ENCODE measurements at places on chromosomes 7 and 10.

- H3K27ac ChIP-seq: no peak overlapping the region
- peak; percentile 89 for DNase-seq
- H3K4me1 ChIP-seq: no peaks in the 10 kb centered on the region
- no peaks in the 10 kb centered on the region for H3K36me3 ChIP-seq
- H3K4me3 ChIP-seq: no peak overlapping the region
- no peaks in the 10 kb centered on the region for H3K27me3 ChIP-seq
These were observed 604.1 kb downstream of the GALNT17 start for GRCh38 chr7:71735961-71736556.

GRCh38 chr7:13155188-13155587 lies 467.8 kb downstream of the ARL4A start:
- peaks cover 3% of the 10 kb centered on the region for H3K4me1 ChIP-seq
- no peaks in the 10 kb centered on the region for H3K36me3 ChIP-seq
- H3K4me3 ChIP-seq: no peak overlapping the region
- DNase-seq: no peak
- no peak overlapping the region for H3K27ac ChIP-seq
- no peaks in the 10 kb centered on the region for H3K27me3 ChIP-seq

DNA sequence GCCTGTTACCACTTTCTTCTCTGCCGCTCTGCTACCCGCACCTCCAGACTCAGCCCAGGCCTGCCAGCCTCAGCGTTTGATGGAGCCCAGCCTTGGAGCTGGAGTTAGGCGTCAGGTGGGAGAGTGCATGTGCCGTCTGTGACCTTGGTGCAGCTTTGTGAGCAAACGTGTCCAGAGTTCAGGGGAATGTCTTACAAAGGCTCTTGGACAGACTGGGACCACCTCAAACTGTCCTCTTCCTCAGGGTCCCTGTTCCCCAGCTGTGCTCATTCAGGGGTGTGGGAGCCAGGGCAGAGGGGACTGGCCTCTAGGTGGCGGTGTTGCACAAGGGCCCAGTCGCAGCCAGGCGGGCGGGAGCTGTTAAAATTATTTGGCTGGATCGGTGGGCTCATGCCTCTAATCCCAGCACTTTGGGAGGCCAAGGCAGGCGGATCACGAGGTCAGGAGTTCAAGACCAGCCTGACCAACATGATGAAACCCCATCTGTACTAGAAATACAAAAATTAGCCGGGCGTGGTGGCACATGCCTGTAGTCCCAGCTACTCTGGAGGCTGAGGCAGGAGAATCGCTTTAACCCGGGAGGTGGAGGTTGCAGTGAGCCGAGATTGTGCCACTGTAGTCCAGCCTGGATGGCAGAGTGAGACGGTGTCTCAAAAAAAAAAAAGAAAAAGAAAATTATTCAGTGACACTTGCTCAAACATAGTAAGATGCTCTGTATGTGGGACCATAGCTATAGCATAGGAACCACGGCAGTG lies 89.2 kb downstream of the ADCY1 start:
- no peak for DNase-seq
- no peaks in the 10 kb centered on the region for H3K36me3 ChIP-seq
- no peak overlapping the region for H3K4me3 ChIP-seq

DNA sequence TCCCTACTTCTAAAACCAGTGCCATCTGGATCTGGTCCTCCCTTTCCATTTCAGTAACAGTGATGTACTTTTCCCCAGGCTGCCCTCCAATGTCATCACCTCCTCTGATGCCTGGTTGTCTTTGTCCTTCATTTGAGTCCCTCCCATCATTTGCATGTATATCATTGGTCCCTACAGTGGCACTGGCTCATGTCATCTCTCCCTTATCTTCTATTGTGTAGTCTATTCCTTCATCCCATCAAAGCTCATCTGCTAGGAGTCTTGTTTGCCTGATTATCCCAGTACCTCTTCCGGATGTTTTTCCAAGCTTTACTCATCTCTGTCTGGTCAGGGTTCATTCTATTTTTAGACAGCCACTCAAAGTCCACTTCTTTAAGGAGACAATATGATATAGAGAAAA lies 292.9 kb upstream of the BMPER start:
- H3K27me3 ChIP-seq: no peaks in the 10 kb centered on the region
- no peak overlapping the region for H3K27ac ChIP-seq
- no peaks in the 10 kb centered on the region for H3K36me3 ChIP-seq

GRCh38 chr10:63627396-63627795 lies 106.2 kb downstream of the REEP3 start:
- H3K4me3 ChIP-seq: no peak overlapping the region
- peak; percentile 50 for DNase-seq
- H3K36me3 ChIP-seq: no peaks in the 10 kb centered on the region

DNA sequence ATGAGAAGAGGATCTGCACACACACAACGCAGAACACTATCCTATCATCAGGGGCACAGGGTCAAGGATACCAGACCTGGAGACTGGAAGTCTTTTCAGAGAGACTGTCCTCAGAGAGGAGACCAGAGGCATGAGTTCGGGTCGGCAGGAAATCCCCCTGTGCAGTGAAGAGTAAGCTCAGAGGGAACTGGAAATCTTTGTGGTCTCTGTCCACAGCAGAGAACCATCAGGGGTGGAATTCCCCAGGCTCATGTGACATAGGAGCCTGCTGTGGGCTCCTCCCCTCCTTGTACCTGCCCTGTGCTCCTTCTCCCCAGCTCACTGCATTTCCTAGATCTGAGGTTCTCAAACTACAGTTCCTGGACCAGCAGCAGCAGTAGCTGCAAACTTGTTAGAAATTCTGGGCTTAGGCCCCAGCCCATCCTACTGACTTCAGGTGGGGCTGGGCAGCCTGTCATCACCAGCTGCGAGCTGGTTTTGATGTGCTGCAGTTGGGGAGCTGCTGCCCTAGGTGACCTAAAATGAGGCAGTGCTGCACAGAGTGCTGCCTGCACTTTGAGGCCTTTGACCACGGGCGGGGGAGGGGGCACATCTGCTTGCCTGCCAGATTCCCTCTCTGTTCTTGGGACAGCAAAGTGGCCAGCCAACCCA lies 2.4 kb downstream of the ZMIZ2 start:
- H3K4me1 ChIP-seq: peaks cover 48% of the 10 kb centered on the region
- H3K27me3 ChIP-seq: no peaks in the 10 kb centered on the region
- DNase-seq: peak; percentile 64
- no peak overlapping the region for H3K4me3 ChIP-seq
- no peaks in the 10 kb centered on the region for H3K36me3 ChIP-seq
- H3K27ac ChIP-seq: no peak overlapping the region

DNA sequence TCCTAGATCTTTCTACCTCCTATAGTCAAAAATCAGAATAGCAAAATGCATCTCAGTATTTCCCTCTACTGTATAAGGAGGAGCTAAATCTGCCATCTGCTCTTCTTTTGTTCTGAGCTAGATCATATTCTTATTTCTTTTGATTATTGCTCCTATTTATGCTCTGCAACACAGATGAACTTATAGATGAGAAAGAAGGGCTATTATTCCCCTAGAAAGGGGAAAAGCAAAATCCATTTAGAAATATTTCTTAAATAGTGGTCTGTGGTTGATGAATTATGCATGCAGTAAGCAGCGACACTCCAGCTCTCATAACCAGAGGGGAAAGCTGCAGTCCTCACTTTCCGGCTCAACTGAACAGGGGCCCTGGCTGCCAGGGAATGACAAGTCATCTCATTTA lies 207.3 kb upstream of the SORCS1 start:
- no peaks in the 10 kb centered on the region for H3K36me3 ChIP-seq
- DNase-seq: no peak

GRCh38 chr7:157618091-157618726 lies 281.4 kb downstream of the DNAJB6 start:
- no peak for DNase-seq
- peaks cover 6% of the 10 kb centered on the region for H3K27me3 ChIP-seq
- no peaks in the 10 kb centered on the region for H3K36me3 ChIP-seq
- H3K4me3 ChIP-seq: no peak overlapping the region
- no peak overlapping the region for H3K27ac ChIP-seq

DNA sequence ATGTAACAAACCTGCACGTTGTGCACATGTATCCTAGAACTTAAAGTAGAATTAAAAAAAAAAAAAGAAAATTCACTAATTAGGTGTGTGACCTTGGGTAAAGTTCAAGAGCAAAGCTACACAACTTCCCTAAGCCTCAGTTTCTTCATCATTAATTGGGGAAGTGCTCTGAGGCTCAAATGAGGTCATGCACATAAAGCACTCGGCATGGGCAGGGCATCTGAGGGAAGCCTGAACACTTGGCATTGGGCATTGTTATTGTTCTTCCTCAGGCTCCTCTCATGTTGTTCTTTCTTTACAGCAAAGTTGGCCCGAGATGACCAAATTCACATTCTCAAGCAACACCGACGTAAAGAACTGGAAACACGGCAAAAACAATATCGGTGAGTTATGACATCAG lies 21.5 kb downstream of the ALOX5 start:
- H3K36me3 ChIP-seq: no peaks in the 10 kb centered on the region
- H3K4me3 ChIP-seq: no peak overlapping the region
- no peaks in the 10 kb centered on the region for H3K27me3 ChIP-seq
- DNase-seq: no peak
- no peak overlapping the region for H3K27ac ChIP-seq

DNA sequence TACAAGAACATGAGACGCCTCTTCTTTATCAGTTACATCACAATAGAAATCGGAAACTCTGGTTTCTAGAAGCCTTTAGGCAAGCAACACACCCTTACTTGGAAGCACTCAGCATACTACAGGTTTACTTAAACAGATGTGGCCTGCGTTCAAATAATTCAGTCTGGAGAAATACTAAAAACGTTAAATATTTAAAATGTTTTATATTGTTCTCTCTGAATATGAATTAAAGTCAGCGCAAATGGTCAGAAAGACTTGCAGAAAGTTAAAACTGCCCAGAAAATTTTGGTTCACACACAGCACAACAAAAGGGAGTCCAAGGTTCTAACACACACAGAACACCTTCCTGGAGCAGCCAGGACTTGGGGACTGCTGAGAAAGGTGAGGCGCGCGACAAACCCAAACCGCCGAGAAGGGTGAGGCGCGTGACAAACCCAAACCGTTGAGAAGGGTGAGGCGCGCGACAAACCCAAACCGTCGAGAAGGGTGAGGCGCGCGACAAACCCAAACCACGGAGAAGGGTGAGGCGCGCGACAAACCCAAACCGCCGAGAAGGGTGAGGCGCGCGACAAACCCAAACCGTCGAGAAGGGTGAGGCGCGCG lies 25.8 kb downstream of the ESYT2 start:
- H3K36me3 ChIP-seq: no peaks in the 10 kb centered on the region
- no peaks in the 10 kb centered on the region for H3K27me3 ChIP-seq
- DNase-seq: no peak
- H3K27ac ChIP-seq: no peak overlapping the region
- peaks cover 4% of the 10 kb centered on the region for H3K4me1 ChIP-seq

GRCh38 chr7:22561895-22562593 lies 62.1 kb upstream of the STEAP1B start:
- no peak overlapping the region for H3K4me3 ChIP-seq
- DNase-seq: no peak
- H3K36me3 ChIP-seq: no peaks in the 10 kb centered on the region
- no peaks in the 10 kb centered on the region for H3K27me3 ChIP-seq
- peak overlapping the region; percentile 74 for H3K27ac ChIP-seq

DNA sequence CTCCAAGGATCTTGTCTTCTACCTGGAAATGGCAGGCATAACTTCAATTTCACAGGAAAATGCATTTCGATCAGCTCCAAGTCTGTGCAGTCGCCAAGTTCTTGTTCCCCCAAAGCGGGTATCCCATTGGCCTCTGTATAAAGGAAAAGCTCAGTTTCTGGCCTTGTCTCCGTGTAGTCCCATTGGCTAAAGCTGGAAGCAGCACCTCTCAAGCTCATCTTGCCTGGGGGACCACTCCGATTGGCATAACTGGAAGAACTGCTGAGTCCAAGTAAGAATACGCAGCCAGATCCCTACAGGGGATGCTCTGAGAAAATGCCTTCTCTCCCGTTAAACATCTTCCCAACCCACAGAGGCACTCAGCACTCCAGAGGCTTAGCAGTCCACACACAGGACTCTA lies 205.2 kb downstream of the GFRA1 start:
- no peaks in the 10 kb centered on the region for H3K4me1 ChIP-seq
- no peak overlapping the region for H3K4me3 ChIP-seq
- DNase-seq: no peak
- no peak overlapping the region for H3K27ac ChIP-seq

DNA sequence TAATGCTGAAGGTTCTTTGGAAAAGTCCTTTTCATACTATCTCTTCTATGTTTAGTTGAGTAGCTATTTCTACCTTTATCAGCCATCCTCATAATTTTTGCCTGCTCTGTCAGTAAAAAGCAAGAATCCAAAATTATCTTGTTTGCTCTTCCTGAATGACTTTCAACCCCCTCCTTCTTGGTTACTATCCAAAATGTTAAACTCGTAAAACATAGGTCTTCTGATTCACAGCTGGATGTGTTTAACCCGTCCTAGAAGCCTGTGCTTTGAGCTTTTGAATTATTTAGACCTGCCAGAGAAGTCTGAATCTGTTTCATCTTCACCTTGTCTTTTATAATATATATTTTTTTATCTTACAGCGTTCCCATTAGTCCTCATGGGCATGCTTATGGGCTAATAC lies 136.4 kb upstream of the MDFIC start:
- no peak for DNase-seq
- H3K4me1 ChIP-seq: no peaks in the 10 kb centered on the region
- no peaks in the 10 kb centered on the region for H3K27me3 ChIP-seq
- H3K27ac ChIP-seq: no peak overlapping the region
- H3K4me3 ChIP-seq: no peak overlapping the region
- no peaks in the 10 kb centered on the region for H3K36me3 ChIP-seq

DNA sequence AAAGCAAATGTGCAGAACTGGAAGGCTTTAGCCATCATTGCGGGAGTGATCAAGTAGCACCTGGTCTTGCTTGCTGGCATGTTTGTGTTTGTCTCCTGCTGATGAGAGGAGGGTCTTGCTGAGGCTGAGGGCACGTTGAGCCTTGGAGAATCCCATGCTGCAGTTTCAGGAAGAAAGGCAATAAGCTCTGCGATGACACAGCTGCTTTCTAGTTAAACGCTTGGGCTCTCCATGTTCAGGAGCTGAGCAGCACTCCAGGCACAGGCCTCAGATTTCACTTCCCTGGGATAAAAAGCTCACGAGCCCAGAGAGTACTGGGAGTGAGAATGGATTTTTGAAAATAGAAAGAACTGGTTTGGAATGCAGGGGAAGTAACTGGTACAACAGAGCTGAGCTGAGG lies 100.8 kb downstream of the LRRC18 start:
- H3K4me3 ChIP-seq: no peak overlapping the region
- H3K27ac ChIP-seq: no peak overlapping the region
- H3K27me3 ChIP-seq: no peaks in the 10 kb centered on the region
- H3K36me3 ChIP-seq: no peaks in the 10 kb centered on the region
